GM12864 (cell line): ENCODE measurements at places on chromosomes 1 and 21.

DNA sequence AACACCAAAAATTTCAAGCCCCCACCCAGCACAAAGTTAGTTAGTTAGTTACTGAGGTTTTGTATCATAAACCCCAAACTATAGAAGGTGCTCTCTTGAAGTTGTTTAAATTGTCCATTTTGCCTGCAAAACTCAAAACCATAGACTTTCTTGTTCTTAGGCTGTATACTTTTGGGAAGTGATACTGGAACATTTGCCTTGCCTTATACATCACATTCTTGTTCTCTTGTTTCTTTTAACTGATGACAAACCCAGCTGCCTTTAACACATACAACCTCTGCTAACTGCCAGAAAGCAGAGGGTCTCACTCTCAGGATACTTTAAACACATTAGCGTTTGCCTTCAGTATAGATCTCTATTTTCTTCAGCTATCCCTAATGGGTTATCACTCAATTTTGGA is 570.5 kb downstream of the MRPL39 start:
- no peak for DNase-seq

- DNase-seq, result no peak
Measured at GRCh38 chr1:248862695-248862997, 3.8 kb upstream of the ZNF692 start.

DNA sequence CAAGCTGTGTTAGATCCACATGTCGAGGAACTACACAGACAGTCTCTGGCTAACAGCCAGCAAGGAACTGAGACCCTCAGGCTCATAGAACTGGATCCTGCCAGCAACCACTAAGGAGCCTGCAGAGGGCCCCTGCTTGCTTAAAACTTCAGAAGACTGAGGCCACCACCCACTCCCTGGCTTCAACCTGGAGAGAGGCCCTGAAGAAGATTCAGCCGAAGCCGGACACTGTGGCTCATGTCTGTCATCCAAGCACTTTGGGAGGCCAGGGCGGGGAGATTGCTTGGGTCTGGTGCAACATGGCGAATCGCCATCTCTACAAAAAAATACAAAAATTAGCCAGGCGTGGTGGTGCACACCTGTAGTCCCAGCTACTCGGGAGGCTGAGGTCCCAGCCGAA is 92.6 kb upstream of the TMPRSS2 start:
- DNase-seq, result no peak

DNA sequence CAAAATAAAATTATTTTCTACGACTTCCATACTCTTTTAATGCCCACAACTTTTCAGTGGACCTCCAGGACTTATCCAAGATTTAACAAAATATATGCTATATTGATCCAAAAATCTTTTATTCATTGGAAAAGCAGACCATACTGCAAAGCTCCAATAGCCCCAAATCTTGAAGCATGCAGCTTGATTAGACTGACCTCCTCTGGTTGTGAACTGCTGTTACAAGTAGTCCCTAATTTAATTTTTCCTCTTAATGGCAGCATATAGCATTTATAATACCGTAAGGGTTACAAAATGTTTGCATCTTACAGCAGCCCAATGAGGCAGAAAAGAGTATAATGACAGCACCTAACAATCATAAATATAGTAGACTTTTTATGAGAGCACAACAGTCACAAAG is 49.8 kb downstream of the TPR start:
- no peak for DNase-seq

DNA sequence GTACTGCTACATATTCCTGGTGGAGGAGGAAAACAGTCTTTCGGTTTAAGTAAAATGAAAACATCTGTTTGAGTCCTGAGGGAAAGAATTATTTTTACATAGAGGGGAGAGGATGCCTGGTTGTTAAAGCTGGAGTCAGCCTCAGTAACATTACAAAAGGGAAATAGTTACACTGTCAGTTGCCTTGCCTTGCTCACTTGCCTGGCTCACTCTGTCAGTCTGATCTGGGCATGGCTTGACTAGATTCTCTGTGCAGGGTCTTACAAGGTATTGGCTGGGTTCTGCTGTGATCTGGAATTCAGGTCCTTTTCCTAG is 8.4 kb upstream of the UBE2U start:
- DNase-seq, result no peak

GRCh38 chr1:40785446-40785845 is 1.9 kb downstream of the KCNQ4 start:
- DNase-seq, result no peak

DNA sequence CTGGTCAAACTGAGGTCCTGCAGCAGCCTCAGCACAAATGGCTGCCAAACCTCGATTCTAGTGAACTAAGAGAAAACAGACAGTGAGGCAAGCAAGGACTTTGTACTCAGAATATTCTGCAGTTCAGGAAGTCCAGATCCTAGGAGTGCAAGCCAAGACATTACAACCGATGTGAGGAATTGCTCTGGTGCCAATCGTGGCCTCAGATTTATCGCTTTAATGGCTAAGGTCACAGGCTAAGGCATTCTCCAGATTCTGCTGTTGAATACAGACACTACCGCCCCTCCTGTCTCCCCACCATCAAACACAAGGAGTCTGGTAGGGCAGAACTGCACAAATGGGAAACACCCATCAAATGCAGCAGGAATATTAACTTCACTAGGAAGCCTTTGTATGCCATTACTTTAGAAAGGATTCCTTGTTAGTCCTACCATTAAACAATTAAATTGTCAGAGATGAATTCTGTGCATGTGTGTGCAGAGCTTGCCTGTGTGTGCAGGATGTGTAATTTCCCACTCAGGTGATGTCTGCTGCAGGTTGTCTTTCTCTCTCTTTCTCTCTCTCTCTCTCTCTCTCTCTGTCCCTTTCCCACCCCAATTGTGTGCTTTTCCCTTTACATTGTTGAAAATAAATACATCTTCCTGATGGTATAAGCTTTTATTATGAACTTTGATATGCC is 9.2 kb upstream of the SERTAD4 start:
- no peak for DNase-seq

GRCh38 chr1:231921646-231922345 is 295.2 kb downstream of the DISC1 start:
- no peak for DNase-seq

DNA sequence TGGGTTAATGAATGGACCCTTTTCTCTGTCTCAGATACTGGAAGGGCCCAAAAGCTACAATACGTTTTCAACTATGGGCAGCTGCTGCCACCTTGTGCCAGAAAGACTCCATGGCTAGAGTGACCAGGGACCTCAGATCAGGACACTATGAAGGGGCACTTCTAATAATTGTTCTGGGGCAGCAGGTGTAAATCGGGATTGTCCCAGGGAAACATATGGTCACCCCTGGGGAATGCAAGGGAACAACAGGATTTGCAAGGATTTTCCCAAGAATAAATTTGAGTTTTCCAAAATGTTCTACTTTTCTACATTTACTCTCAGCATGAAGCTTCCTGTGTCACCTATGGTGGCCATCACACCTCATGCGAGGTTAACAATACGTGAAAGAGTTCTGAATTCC is 12.0 kb upstream of the FCAMR start:
- no peak for DNase-seq
